Brain microvascular endothelial cell (primary cell): ENCODE measurements at places on chromosomes 5 and 9.

- no peak for DNase-seq
Measured at GRCh38 chr9:127086771-127087170, 35.7 kb downstream of the ANGPTL2 start.

- DNase-seq: no peak
Measured at GRCh38 chr5:32646061-32646969, 61.0 kb downstream of the SUB1 start.

- no peak for DNase-seq
Measured at GRCh38 chr9:114027863-114028465, 50.1 kb downstream of the AMBP start.

DNA sequence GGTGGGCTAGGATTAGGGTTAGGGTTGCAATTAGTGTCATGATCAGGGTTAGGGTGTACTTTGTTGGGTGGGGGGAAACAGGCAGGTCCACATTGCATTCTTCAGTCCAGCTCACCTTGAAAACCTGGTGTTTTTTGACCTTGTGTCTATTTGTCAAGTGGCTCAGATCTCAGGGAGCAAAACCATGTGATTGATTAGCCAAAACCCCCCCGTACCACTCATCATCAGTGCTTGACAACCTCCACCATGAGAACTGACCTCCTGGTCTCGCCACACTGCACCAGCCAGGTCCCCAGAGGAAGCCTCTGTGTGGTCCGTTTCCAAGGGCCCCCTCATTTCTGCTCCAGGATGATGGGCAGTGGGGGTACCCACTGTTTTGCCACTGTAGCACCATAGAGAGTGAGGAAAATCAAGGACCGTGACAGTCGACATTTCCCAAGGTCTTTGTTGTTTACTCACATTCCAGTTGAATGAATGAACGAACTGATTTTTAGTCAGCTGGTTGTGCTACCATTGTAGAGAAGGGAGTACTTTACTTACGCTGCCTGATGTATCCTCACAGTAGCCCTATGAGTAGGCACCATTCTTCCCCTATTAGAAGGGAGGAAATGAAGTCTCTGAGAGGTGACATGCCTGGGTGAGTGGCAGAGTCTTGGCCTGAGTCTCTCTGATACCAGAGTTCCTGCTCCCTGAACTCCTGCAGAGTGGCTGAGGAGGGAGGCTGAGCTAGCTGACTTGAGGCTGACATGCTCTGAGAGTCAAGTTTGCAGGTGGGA lies 84.8 kb downstream of the RAD23B start:
- DNase-seq: peak; percentile 27

DNA sequence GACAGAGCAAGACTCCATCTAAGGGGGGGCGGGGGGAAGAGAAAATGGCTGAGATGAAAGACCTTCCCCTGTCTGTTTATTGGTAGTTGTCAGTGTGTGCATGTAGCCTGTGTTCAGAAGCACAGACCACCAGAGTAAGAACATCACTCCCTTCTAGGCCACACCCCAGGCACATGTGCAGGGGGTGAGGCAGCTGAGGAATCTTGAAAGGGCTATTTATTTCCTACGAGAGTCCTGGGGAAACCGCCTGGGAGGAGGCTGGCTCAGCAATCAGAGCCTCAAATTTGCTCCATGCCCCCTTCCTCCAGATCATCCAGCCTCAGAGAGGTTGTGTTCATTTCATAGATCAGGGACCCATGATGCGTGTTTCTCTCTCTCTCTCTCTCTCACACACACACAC lies 7.1 kb downstream of the MYORG start:
- DNase-seq: no peak
